Stimulated activated CD4-positive, alpha-beta T cell treated with anti-CD3 and anti-CD28 coated beads, Interleukin-1b, Interleukin-23, amount 100 ng/mL, for 24 hours (primary cell): ENCODE measurements at places on chromosomes 6 and 20.

DNA sequence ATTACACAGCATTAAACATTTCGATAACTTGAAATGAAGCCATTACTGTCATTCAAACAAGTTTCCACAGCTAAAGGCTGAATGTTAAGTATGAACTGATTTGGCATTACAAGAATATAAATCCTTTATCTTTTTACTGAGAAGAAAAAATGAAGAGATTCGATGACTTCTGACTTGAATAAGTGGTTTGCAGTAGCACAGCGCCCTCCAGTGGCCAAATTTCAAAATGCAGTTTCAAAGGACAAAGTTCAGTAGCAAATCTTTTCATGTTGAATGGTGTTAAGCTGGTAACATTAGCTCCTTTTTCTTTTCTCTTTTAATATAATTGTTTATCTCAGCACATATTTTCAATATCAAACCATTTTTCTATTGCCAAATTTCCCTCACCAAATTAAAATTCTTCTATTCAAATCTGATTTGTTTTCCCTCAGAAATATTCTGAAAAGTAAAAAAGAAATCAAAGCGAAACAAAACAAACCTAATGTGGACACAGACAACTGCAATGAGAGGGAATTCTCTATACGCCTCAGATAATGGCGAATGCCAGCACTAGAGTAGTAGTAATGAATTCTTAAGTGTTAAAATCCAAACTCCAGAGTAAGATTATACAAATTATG lies 145.7 kb downstream of the BTBD9 start:
- peak; percentile 88 for DNase-seq

DNA sequence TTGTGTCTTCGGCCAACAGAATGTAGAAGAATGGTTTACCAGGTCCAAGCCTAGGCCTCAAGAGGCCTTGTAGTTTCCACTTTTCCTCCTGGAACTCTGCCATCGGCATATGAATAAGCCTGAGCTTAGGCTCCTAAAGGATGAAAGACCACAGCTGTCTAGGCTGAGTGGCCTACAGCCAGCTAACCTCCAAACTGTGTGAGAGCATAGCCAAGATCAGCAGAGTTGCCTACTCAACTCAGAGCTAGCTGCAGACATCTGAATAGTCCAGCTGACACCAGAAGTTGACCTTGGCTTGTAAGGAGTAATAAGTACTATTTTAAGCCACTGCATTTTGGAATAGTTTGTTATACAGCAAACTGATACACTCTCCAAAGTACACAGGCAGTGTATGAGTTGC lies 52.6 kb upstream of the SMIM29 start:
- DNase-seq: no peak

DNA sequence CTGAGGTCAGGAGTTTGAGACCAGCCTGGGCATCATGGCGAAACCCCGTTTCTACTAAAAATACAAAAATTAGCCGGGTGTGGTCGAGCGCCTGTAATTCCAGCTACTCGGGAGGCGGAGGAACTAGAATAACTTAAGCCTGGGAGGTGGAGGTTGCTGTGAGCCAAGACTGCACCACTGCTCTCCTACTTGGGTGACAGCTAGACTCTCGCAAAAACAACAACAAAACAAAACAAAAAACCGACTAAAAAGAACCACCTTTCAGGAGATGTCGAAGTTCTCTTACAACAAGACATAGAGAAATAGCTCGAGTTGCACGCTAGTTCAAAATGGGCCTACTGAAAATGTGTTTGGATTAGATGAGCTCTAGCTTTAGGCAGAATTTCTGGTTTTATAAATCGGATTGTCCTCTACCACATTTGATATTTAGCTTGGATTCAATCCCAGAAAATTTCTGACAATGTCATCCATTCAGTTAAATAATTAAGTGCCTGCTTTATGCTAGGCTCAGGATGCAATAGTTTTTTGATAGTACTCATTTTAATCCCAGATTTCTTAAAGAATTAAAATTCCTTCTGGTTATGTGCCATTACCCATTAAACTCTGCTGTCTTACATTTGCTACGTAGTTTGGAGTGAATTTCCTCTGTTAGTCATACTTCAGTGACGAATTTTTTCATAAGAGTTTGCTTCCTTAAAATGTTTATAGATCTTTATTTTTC lies 137.5 kb upstream of the SHLD1 start:
- no peak for DNase-seq

DNA sequence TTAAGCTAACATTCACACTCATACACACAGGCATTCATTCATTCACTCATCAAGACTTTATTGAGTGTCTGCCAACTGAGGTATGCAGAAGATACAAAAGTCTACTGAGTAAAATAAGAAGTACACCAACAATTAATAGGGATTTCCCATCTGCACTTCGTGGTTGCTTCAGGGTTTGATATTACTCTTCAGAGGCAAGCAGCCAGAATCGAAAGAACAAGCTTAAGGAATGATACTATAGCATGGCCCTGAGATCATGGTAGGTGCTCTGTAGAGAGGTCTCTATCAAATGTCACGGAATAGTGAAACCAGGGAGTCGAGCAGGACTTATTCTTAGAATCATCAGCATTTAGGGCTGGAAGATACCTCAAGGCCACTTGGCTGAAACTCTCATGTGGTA lies 135.4 kb downstream of the NRN1 start:
- DNase-seq: no peak

DNA sequence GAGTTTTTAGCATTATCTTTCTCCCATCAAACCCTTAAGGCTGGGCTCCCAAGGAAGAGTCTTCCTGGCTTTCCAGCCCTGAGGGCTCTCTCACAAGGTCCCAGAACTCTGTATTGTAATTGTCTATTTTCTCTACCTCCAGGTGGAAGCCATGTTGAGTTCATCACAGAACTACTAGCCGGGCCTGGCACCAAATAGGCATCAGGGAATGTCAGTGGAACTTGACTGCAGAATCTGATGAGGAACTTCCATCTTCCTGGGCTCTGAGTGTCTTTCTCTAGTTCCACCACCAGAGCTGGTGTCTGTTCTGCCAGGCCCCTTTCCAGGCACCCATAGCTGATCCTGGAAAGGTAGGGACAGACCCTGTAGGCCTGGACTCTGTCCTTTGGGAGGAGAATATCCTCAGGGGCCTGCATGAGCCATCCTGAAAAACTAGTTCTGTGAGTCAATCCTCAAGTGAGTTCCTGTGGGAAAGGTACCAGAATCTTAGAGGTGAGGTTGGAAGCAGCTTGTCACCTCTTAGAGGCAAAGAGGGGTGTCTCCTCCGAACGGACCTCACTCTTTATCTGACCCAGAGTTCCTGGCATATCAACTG lies 11.1 kb upstream of the TOP1 start:
- no peak for DNase-seq

DNA sequence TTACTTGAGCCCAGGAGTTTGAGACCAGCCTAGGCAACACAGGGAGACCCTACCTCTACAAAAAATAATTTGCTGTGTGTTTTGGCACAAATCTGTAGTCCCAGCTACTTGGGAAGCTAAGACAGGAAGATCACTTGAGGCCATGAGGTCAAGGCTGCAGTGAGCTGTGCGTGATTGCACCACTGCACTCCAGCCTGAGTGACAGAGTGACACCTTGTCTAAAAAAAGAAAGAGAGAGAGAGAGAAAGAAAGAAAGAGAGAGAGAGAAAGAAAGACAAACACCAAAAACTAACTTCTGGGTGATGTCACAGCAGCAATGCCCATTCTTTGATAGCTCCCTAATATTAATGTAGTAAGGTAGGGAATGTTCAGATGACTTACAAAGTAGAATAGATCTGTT lies 20.4 kb downstream of the USP49 start:
- DNase-seq: no peak
